ENCODE measurements at places on chromosomes 3 and 15.

- DNase-seq = no peak
These were observed 1.3 kb downstream of the TRANK1 start for GRCh38 chr3:36943601-36944000.

DNA sequence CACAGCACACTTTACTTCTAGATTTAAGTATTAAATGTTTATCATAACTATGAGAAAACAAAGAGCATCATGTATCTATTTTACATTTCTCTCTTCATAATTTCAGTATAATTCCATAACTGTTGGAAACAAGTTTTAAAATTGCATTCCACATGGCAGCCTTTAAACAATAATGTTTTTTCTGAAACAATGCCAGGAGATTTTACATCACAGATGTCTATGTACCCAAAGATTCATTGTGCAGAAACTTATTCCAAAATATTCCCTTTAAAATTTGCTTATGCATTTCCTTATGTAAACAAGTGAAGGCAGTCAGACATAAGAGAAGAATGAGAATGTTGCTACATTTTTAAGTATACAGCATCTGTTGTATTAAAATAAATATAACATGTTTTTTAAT lies 324.9 kb upstream of the COL8A1 start:
- DNase-seq = no peak

DNA sequence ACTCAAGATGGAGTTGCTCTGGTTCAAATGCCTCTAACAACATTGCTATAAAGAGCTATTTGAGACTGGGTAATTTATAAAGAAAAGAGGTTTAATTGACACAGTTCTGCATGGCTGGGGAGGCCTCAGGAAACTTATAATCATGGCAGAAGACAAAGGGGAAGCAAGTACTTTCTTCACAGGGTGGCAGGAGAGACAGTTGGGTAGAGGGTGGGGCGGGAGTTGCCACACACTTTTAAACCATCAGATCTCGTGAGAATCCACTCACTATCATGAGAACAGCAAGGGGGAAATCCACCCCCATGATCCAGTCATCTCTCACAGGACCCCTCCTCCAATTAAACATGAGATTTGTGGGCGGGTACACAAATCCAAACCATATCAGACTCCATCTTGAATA lies 30.7 kb downstream of the MAP2K5 start:
- no peak for DNase-seq

DNA sequence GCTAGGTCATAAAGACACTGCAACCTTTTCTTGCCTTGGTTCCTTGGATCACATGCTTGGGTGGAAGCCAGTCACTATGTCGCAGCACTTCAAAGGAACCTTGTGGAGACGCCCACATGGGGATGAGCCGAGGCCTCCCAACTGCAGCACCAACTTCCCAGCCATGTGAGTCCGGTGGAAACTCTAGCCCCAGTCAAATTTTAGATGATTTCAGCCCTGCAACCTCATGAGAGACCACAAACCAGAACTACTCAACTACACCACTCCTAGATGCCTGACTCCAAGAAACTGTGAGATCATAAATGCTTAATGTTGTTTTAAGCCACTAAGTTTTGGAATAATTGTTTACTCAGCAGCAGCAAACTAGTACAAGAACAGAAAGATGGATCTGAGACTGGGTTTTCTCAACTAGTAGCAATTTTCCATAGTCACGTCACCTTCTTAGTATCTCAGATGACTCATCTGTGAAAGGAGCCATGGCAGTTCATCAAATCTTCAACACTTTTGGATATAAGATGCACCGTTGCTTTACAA lies 86.5 kb downstream of the MB21D2 start:
- DNase-seq = no peak

DNA sequence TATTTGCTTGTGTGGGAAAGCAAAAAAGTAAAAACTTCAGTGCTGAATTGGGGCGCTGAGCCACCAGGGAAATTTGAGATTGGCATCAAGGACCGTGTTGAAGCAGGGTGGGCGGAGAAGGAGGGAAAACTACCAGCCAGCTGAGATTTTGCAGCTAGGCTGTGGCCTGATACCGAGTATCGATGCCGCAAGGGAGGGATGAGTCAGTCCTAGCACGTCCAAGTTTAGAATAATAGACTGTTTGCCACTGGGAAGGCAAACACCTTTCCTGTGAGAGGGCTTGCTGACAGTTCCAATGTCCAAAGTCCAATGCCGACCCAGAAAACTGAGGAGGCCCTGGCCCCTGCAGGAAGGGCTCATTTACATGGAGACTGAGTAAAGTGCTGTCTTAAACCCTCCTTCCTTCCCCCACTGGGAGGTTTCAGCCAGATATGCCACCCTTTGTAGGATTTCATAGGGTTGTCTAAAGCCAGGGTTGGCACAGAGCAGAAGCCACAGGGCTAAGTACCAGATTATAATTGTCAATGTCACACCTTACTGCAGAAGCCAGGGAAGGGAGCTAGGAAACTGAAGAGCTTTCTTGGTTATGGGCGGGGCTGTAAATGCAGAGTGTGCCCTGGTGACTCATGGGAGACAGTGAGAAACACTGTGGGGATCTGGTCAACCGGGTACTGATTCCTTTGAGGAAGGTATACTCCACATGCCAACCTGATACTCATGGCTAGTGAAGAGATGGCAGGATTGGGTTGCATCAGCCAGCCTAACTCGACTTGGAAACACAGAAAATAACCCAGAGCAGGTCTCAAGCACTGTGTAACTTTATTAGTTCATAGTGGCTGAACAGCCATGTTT lies 28.4 kb upstream of the PIK3CB start:
- no peak for DNase-seq

GRCh38 chr3:14594234-14594633 lies 54.1 kb upstream of the GRIP2 start:
- DNase-seq = no peak

- DNase-seq = no peak
These were observed 490.9 kb downstream of the ZBBX start for GRCh38 chr3:166889241-166889640.
